SK-N-SH (cell line): ENCODE measurements at places on chromosomes 7 and 10.
A peak's percentile ranks its signal among the peaks of the same experiment; 100 is the strongest.

- peak; percentile 68 for DNase-seq
Observed at GRCh38 chr7:116211006-116211912, 920 bp downstream of the TES start.

GRCh38 chr7:143908120-143908519, 6.1 kb upstream of the TCAF1 start:
- no peak for DNase-seq

DNA sequence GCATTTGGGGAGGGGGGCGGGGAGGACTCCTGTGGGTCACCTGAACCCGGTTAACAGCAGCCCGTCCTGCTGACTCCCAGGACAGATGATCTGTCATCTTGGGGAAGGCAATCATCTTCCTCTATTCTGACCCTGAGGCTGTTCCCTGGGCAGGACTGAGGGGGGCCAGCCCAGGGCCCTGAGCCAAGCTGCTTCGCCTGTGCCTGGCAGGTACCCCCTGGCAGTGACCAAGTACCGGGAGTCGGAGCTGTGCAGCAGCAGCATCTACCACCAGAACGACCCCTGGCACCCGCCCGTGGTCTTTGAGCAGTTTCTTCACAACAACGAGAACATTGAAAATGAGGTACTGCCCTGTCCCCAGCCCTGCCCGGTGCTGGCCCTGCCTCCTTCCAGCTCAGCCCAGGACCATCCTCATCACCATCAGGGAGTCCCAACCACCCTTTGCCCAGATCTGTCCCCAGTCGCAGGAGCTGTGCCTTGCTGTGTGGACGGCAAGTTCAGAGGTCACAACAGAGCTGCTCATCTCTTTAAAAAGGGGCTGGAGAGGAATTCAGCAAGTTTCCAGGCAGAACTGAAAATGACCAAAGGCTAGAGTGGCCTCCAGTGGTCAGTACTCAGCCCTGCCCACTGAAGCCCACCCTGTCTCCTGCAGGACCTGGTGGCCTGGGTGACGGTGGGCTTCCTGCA, 8.1 kb downstream of the AOC1 start:
- DNase-seq: peak; percentile 58

- DNase-seq: no peak
Observed at GRCh38 chr7:23458044-23458443, 12.2 kb downstream of the IGF2BP3 start.

- no peak for DNase-seq
Observed at GRCh38 chr7:70071766-70072165, 473.5 kb downstream of the AUTS2 start.
